ENCODE measurements at places on chromosomes 2 and 18.

- no peak for DNase-seq
Measured at GRCh38 chr2:159459279-159459678, 157.1 kb downstream of the BAZ2B start.

GRCh38 chr2:181153886-181154285, 173.5 kb downstream of the UBE2E3 start:
- DNase-seq = no peak

GRCh38 chr18:32259553-32259952, 69.7 kb downstream of the MEP1B start:
- DNase-seq = no peak

DNA sequence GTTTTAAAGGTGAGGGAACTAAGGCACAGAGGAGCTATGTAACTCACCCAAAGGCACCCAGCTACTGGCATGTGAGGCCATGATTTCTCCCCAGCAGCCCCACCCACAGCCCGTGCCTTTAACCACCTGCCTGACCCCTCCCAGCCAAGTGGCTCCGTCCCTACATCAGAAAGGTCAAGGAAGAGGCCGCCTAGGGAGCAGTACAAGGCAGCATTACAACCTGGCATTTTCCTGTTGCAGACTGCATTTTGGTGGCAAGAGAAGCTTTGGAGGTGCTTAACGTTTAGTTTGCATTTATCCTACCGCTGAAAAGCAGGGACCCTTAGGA, 17.5 kb downstream of the STEAP3 start:
- no peak for DNase-seq

- DNase-seq = no peak
Measured at GRCh38 chr2:21265752-21266151, 142.0 kb downstream of the TDRD15 start.

DNA sequence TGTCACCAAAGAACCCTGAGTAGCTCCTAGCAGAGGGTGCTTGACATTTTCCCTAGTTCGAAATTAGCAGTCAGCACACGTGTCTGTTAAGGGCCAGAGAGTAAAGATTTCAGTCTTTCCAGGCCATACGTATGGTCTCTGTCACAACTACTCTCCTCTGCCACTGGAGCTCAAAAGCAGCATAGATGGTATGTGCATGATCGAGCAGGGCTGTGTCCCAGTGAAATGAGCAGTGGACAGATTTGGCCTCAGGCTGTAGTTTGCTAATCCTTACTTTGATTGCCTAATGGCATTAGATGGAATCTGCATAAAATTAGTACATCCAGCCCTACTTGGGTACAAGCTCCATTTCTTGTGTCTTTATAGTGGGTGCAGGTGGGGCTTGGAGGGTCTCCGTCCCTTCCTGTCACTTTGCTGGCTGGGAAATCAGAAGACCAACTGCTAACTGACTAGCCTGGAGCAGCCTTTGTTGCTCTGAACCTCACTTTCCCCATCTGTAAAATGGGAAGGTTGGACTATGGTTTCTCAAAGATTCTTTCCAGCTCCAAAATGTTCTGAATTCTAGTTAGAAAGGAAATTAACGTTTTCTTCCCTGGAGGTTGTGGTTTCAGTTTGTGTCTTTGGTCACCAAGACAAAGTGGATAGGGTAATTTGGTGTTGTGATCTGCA, 108.5 kb downstream of the GLI2 start:
- no peak for DNase-seq

DNA sequence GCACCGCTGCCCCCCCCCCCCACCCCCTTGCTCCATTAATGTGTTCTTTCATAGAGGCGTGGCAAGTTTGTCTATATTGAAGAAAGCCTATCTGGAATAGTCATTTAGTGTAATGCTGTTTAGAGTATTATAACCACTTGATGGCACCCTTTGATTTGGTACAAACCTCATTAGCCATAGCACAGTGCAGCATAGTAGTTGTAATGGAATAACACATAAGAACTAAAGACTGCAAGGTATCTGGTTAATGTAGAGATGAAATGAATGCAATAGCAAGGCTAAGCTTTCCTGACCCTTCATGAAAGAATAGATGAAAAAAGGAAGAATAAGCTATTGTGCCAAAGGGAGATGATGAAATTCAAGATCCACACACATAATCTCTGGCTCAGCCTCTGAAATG, 81.9 kb downstream of the EHBP1 start:
- no peak for DNase-seq

DNA sequence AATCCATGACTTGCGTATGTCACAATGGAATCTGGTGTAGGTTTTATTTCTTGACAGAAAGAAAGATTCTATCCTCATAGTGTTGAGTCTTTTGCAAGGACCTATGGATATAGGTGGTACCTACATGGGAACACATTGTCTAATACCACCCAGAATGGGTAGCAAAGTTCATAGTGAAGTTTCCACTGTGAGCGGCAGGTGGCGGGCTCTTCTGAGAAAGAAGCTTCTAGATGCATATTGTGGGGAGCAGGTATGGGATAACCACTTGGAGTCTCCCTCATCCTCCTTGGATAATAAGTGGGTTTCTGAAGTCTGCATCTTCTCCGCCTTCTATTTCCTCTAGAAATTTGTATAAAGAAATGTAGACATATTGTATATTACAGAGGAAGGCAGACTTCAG, 44.9 kb downstream of the LINC00305 start:
- no peak for DNase-seq

- no peak for DNase-seq
Measured at GRCh38 chr18:9867071-9867594, 18.6 kb upstream of the TXNDC2 start.

DNA sequence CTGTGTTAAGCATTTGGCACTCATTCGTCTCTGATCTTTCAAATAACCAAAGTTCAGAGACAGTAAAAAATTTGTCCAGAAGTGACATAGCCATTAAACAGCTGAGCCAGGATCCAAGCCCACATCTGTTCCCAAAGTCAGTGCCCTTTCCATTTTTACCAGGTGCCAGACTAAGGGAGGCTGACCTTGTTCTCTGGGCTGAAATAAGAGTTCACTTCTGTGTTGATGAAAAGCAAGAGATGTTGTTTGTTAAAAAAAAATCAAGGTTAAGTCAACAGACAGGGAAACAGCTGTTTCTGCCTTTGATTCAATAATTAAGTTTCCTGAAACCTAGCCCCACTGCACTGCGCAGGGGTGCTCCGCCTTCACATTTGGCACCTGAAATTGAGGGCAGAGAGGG, 117.1 kb downstream of the PRKRA start:
- DNase-seq = no peak

- DNase-seq = no peak
Measured at GRCh38 chr18:43484710-43485109, 207.4 kb upstream of the SYT4 start.
